ENCODE measurements at places on chromosomes 13 and 19. TPM values are rescaled to one million over a fixed set of nuclear protein-coding genes. Genes with fewer than 3 reads are reported as not detected.

DNA sequence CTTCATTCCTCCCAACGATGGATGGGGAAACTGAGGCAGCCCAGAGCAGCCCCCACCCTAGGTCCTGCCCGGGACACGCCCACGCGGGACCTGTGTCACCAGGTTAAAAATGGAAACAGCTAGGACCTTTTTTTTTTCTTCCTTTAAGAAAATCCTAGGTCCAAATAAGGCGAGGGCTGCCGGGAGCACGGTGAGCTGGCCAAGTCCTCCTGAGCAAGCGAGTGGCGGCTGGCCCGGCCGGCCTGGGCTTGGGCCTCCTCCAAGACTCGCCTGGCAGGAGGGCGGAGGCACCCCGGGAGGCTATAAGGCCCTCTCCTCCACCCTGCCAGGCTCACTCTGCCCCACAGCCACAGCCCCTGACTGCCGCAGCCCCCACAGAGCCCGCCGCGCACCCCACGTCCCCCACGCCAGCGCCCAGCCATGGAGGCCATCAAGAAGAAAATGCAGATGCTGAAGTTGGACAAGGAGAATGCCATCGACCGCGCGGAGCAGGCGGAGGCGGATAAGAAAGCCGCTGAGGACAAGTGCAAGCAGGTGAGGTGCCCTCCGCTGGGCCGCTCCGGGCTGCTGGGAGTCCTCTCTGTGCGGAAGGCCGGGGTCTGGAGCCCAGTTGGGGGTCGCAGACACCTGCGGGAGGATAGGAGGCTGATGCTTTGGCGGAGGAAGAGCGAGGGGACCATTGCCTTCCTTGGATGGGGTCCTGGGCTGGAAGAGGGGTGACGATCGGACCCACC lies 8.9 kb upstream of the TPM4 start:
- no peaks in the 10 kb centered on the region for H3K27me3 ChIP-seq
- H3K36me3 ChIP-seq = no peaks in the 10 kb centered on the region
- H3K27ac ChIP-seq = no peak overlapping the region
- H3K4me3 ChIP-seq = no peak overlapping the region
- peaks cover 35% of the 10 kb centered on the region for H3K4me1 ChIP-seq
- no peak for DNase-seq

The VSTM2B gene
- total RNA-seq = not detected

DNA sequence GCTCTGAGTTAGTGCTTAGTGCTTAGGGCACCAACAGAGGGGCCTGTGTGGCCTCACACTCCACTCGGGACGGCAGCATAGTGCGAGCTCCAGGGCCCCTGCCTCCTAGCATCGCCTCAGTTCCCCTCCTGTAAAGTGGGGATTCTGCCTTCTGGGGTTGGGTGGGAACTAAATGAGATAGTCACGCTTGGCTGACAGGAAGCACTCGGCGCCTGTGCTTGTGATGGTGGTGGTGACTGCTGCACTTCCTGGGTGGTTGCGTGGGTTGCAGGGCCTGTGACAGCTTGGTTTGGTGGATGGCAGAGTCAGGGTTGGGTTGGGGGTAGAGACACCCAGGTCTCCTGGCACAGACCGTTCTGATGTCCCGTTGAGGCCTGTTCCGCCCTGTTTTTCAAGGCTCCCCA lies 7.7 kb downstream of the PLEKHF1 start:
- DNase-seq = peak; percentile 89
- H3K27me3 ChIP-seq = no peaks in the 10 kb centered on the region
- H3K4me3 ChIP-seq = peak overlapping the region; percentile 58
- H3K36me3 ChIP-seq = peaks cover 84% of the 10 kb centered on the region
- H3K4me1 ChIP-seq = peaks cover 92% of the 10 kb centered on the region
- peak overlapping the region; percentile 87 for H3K27ac ChIP-seq

- H3K36me3 ChIP-seq = no peaks in the 10 kb centered on the region
- H3K27ac ChIP-seq = no peak overlapping the region
- H3K4me3 ChIP-seq = no peak overlapping the region
- no peaks in the 10 kb centered on the region for H3K4me1 ChIP-seq
- no peak for DNase-seq
Observed at GRCh38 chr13:106151056-106151699, 384.3 kb downstream of the EFNB2 start.

GRCh38 chr13:66322936-66323335 lies 907.2 kb downstream of the PCDH9 start:
- no peaks in the 10 kb centered on the region for H3K4me1 ChIP-seq
- no peaks in the 10 kb centered on the region for H3K27me3 ChIP-seq
- no peak overlapping the region for H3K4me3 ChIP-seq
- H3K27ac ChIP-seq = no peak overlapping the region

DNA sequence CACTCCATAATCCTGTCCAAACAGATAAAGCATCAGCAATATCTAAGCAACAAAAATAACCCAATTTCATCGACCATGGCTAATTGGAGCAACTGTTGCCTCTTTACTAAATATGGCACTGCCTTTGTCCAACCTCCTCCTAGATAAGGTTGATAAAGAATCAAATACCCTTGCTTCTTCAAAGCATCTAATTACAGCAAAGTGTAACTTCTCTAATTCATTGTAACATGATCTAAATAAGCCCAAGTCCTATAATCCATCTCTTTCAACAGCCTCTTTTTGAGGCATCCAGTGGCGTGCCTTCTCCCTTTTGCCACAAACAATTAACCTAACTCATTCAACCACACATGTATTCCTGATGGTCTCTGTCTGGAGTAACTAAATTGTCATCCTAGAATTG lies 81.7 kb upstream of the KLHL1 start:
- H3K36me3 ChIP-seq = no peaks in the 10 kb centered on the region
- H3K27ac ChIP-seq = no peak overlapping the region
- H3K4me3 ChIP-seq = no peak overlapping the region
- DNase-seq = no peak
- no peaks in the 10 kb centered on the region for H3K4me1 ChIP-seq
- no peaks in the 10 kb centered on the region for H3K27me3 ChIP-seq

The HCN2 gene
- 1.3 TPM for total RNA-seq

- H3K36me3 ChIP-seq = no peaks in the 10 kb centered on the region
- H3K4me3 ChIP-seq = no peak overlapping the region
- no peaks in the 10 kb centered on the region for H3K27me3 ChIP-seq
- H3K27ac ChIP-seq = no peak overlapping the region
- no peak for DNase-seq
- H3K4me1 ChIP-seq = no peaks in the 10 kb centered on the region
Observed at GRCh38 chr13:91648012-91648411, 249.6 kb downstream of the GPC5 start.

- DNase-seq = no peak
- H3K4me1 ChIP-seq = peaks cover 46% of the 10 kb centered on the region
- H3K36me3 ChIP-seq = peaks cover 9% of the 10 kb centered on the region
- peaks cover 10% of the 10 kb centered on the region for H3K27me3 ChIP-seq
- H3K27ac ChIP-seq = peak overlapping the region; percentile 14
Observed at GRCh38 chr13:30142486-30143211, 164.7 kb downstream of the KATNAL1 start.

The NOVA2 gene
- total RNA-seq = not detected

DNA sequence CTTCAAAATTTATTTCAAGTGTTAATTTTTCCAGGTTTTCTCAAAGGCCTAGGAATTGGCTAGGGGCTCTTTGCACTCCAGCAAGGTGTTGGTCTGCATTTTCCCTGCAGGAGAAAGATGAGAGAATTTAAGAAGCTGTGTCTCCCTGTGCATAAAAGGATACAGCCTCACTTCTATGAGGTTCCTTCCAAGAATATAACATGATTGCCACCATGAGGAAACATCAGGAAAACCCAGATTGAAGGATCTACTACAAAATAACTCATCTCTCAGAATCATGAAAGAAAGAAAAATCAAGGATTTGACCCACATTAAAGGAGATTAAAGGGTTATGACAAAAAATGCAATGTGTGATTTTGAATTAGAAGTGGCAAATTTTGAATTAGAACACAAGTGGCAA lies 69.9 kb downstream of the RUBCNL start:
- H3K27me3 ChIP-seq = no peaks in the 10 kb centered on the region
- H3K36me3 ChIP-seq = peaks cover 20% of the 10 kb centered on the region
- no peak for DNase-seq
- H3K4me1 ChIP-seq = peaks cover 39% of the 10 kb centered on the region
- no peak overlapping the region for H3K4me3 ChIP-seq
- H3K27ac ChIP-seq = no peak overlapping the region

- peaks cover 68% of the 10 kb centered on the region for H3K36me3 ChIP-seq
- peak within 1 kb of the TSS; percentile 79 for H3K4me3 ChIP-seq
- H3K4me1 ChIP-seq = peaks cover 54% of the 10 kb centered on the region
- DNase-seq = peak; percentile 98
- H3K27me3 ChIP-seq = no peaks in the 10 kb centered on the region
Observed at GRCh38 chr19:1275260-1275975, at the start of gene FAM174C. TSS of gene FAM174C (plus strand) at chr19:1275530. CDS start at chr19:1275550, 20 bp downstream.

GRCh38 chr13:112341446-112341845 lies 34.7 kb upstream of the SPACA7 start:
- no peaks in the 10 kb centered on the region for H3K36me3 ChIP-seq
- H3K27ac ChIP-seq = no peak overlapping the region
- H3K4me3 ChIP-seq = no peak overlapping the region
- peaks cover 5% of the 10 kb centered on the region for H3K27me3 ChIP-seq

The ZFP14 gene
- total RNA-seq = 4.1 TPM

GRCh38 chr13:38398711-38399493 lies 49.3 kb downstream of the UFM1 start:
- DNase-seq = no peak
- H3K27me3 ChIP-seq = peaks cover 2% of the 10 kb centered on the region
- no peak overlapping the region for H3K27ac ChIP-seq
- H3K4me3 ChIP-seq = no peak overlapping the region
- no peaks in the 10 kb centered on the region for H3K36me3 ChIP-seq
- H3K4me1 ChIP-seq = peaks cover 3% of the 10 kb centered on the region

The RNF17 gene
- total RNA-seq = not detected

DNA sequence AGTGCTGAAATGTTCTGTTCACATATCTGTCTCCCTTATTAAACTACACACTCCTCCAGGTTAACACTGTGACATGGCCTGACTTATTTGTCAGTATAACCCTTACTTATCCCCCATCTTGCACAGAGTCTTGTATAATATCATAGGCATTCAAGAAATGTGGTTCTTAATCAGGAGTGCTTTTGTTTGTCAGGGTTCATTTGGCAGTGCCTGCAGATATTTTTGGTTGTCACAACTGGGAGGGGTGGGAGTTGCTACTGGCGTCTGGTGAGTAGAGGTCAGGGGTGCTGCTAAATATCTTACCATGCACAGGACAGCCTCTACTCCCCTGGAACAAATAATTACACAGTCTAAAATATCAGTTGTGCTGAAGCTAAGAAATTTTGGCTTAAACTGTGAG lies 20.4 kb upstream of the OBI1 start:
- no peak for DNase-seq
- H3K27ac ChIP-seq = no peak overlapping the region
- H3K4me1 ChIP-seq = no peaks in the 10 kb centered on the region
- H3K27me3 ChIP-seq = peaks cover 5% of the 10 kb centered on the region

DNA sequence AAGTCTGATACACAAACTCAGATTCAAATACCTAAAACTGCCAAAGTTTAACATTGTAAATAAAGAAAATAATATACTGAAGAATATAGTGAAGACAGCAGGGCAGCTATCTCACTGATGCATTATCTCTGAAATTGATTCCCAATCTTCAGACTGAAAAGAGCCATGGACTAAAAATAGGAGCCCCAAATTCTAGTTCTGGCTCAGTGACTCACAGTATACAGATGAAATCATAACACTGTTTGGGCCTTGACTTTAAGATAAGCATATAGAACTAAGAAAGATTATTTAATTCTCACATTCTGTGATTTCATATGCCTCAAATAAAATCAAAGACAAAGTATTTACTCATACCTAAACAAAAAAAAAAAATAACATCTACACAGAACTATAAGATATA lies 53.9 kb downstream of the RBM26 start:
- no peak overlapping the region for H3K4me3 ChIP-seq
- no peak for DNase-seq
- peaks cover 55% of the 10 kb centered on the region for H3K36me3 ChIP-seq
- peaks cover 11% of the 10 kb centered on the region for H3K4me1 ChIP-seq

- H3K27me3 ChIP-seq = no peaks in the 10 kb centered on the region
- no peak overlapping the region for H3K4me3 ChIP-seq
- peaks cover 18% of the 10 kb centered on the region for H3K4me1 ChIP-seq
- DNase-seq = no peak
- H3K36me3 ChIP-seq = peaks cover 6% of the 10 kb centered on the region
Observed at GRCh38 chr13:46676378-46676725, 120.6 kb downstream of the ESD start.

The ARHGAP45 gene
- total RNA-seq = 433 TPM

GRCh38 chr13:35475960-35476943 lies at the start of gene MAB21L1:
TSS of gene MAB21L1 (minus strand) at chr13:35476689. CDS start at chr13:35476138, 551 bp downstream.
- H3K27me3 ChIP-seq = peaks cover 65% of the 10 kb centered on the region
- peaks cover 12% of the 10 kb centered on the region for H3K36me3 ChIP-seq

GRCh38 chr19:3606174-3606689 lies 443 bp downstream of the TBXA2R start:
- peaks cover 19% of the 10 kb centered on the region for H3K4me1 ChIP-seq
- H3K27ac ChIP-seq = no peak overlapping the region
- H3K36me3 ChIP-seq = peaks cover 4% of the 10 kb centered on the region
- H3K27me3 ChIP-seq = no peaks in the 10 kb centered on the region
- H3K4me3 ChIP-seq = peak overlapping the region; percentile 37
- peak; percentile 51 for DNase-seq

GRCh38 chr13:112574834-112575613 lies 12.9 kb downstream of the TUBGCP3 start:
- H3K4me1 ChIP-seq = peaks cover 26% of the 10 kb centered on the region
- no peaks in the 10 kb centered on the region for H3K27me3 ChIP-seq
- no peak overlapping the region for H3K27ac ChIP-seq
- no peak for DNase-seq
- H3K4me3 ChIP-seq = no peak overlapping the region

- H3K4me3 ChIP-seq = no peak overlapping the region
- H3K36me3 ChIP-seq = no peaks in the 10 kb centered on the region
- H3K4me1 ChIP-seq = peaks cover 2% of the 10 kb centered on the region
- H3K27me3 ChIP-seq = no peaks in the 10 kb centered on the region
- H3K27ac ChIP-seq = no peak overlapping the region
- DNase-seq = no peak
Observed at GRCh38 chr19:28486926-28487325, 726.0 kb downstream of the UQCRFS1 start.

DNA sequence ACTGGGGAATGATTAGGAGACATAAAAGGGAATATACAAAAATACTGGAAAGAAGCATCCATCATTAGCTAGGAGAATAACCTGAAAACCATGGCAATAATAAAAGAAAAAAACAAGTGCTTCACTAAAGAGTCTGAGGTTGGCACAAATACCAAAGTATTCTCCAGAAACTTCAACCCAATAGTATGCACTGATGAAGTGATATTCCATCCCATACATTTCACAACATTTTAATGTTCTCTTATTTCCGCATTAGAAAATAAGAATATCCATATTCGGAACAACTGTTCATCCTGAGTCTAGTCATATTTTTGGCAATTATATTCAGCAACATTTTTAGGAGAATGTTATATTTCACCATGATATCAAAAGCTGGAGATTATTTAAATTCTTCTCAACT lies 116.2 kb downstream of the POSTN start:
- no peak for DNase-seq
- H3K4me3 ChIP-seq = no peak overlapping the region
- no peaks in the 10 kb centered on the region for H3K4me1 ChIP-seq
- H3K27me3 ChIP-seq = no peaks in the 10 kb centered on the region

Data from activated CD8-positive, alpha-beta T cell treated with anti-CD3 and anti-CD28 coated beads, Interleukin-2, amount 10 ng/mL, durations not matched to agents 7 days and 5 days (primary cell).